NCI-H1417 (cell line): ENCODE measurements at places on chromosomes 13 and 19.

GRCh38 chr13:42803563-42804204 is 22.3 kb downstream of the FAM216B start:
- no peak for DNase-seq

DNA sequence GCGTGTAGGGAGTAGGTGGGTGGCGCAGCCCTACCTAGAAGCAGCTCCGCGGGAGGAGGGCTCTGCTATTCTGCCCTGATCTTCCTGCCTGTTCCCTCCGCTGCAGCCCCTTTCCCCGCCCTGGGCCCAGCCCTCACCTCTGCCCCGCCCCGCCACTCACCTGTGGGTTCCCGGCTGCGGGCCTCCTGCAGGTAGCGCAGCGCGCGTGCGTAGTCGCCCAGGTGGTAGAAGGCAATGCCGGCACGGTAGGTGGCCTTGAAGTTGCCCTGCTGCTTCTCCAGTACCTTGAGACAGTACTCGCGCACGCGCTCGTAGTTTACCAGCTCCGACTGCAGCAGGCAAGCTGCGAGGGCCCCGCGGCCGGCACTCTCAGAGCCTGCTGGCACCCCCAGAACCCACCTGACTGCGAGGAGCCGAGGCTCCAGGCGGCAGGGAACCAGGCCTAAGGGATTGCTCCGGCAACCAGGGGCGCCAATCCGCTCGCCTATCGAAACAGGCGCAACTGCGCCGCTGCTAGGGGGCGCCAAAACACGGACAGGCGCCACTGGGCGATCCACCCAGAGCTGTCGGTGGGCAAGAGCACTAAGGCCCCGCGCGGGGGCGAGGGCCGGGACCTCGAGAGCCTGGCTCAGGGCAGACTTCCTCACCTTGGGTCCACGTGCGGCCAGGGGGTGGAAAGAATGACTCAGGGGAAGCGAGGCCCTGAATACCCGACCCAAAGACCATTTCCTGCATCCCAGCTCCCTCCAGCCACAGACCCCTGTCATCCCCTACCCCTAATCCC is 965 bp downstream of the TTC9B start:
- peak; percentile 88 for DNase-seq

DNA sequence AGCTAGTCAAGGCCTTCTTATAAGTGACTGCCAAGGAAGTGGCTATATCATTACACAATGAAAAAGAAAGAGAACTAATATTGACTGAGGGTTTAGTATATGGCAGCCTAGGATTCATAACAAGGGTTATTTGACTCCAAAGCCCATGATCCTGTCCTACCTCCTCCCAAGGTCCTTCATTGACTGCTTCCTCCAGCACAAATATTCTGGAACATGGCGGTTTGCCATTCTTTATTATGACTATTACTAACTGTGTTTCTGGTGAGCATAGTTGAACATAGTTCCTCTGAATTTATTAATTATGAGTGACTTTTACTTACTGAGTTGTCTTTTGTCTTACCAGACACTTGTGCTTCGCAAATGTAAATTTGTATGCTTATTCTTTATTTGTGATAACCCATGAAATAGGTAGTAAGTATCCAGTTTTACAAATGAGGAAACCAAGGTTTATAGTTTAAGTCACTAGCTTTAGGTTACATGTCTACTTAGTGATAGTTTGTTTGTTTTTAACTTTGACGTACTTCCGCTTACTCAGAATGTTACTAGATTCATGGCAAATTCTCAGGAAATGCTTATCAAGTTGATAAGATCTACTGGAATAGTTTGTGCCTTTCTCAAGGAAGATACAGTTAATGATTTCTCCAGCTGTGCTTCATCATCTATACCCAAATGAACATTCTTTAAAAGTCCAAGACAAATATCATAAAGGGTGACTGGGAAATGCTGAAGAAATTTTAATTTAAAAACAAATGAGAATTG is 15.5 kb upstream of the DCLK1 start:
- DNase-seq: no peak

DNA sequence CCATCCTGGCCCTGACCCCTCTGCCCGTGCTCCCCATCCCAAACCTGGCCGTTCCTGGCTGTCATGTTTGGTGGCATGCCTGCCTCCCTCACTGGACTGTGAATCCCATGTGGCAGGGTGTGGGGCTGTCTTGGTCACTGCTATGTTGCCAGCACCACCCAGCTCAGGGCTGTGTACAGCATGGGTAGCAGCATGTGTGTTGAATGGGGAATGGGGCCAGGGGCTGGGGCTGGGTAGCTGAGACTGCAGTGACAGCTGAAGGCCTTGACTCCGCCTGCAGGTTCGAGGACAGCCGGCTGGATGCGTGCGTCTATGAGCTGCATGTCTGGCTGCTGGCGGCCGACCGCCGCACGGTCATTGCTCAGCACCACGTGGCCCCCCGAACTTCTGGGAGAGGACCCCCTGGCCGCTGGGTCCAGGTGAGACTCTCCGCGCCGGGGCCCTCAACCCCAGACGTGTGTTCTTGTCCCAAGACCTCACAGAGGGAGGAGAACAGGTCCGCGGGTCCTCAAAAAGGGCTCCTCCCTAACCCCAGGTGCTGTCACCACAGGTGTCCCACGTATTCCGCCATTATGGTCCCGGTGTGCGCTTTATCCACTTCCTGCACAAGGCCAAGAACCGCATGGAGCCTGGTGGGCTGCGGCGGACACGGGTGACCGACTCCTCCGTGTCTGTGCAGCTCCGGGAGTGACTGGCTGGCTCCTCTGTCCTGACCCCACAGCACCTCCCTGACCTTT is 3.5 kb downstream of the NCCRP1 start:
- no peak for DNase-seq

- DNase-seq: no peak
Observed at GRCh38 chr19:28553005-28553404, 659.9 kb downstream of the UQCRFS1 start.

GRCh38 chr19:18252370-18252717 is 21.9 kb downstream of the IQCN start:
- DNase-seq: no peak

DNA sequence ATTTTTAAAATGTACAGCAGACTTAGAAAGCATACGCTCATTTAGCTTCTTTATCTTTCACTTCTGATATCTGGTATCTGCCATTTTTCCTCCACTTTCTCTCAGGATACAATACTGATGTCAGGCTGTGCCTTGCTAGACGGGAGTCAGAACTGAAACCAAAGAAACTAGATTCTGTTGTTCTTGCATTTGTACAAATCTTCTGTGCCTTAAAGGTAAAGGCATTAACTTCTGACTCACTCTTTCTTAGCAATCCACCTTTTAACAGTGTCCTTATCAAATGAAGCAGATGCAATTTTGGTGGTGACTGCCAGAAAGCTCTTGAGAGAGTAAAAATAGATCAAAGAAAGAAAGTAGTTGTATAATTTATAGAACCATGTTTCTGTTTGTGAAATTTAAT is 370.4 kb downstream of the PCDH20 start:
- no peak for DNase-seq

DNA sequence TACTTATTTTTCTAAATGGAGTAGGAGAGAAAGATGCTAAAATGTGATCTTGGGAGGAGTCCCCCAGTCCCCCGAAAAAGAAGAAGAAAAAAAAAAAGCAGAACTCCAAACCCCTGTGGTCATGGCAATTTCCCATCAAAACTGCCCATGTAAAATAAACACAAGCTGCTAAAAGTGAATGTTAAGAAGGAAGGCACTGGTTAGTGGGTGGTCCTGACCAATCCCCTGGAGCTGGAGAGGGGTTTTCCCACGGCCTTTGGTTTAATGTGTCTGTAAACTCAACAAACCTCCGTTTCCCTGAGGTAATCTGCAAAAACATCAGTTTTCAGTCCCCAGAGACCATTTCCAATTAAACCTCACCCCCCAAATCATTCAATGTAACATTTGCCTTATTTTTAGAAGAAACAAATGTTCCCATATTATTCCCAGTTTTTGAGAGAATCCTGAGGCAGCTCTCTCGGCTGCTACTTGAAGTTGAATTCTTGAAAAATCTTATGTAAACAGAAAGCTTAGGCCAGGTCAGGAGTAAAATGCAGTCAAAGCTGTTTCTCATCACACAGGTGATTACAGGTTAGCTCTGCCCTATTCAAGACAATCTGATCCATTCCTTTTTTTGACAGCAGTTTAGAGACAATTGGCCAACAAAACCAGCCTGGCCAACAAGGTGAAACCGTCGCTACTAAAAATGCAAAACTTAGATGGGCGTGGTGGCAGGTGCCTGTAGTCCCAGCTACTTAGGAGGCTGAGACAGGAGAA is 17.0 kb downstream of the RAB3D start:
- DNase-seq: no peak

- DNase-seq: peak; percentile 87
Observed at GRCh38 chr19:6056801-6057650, 53.3 kb downstream of the RFX2 start.

DNA sequence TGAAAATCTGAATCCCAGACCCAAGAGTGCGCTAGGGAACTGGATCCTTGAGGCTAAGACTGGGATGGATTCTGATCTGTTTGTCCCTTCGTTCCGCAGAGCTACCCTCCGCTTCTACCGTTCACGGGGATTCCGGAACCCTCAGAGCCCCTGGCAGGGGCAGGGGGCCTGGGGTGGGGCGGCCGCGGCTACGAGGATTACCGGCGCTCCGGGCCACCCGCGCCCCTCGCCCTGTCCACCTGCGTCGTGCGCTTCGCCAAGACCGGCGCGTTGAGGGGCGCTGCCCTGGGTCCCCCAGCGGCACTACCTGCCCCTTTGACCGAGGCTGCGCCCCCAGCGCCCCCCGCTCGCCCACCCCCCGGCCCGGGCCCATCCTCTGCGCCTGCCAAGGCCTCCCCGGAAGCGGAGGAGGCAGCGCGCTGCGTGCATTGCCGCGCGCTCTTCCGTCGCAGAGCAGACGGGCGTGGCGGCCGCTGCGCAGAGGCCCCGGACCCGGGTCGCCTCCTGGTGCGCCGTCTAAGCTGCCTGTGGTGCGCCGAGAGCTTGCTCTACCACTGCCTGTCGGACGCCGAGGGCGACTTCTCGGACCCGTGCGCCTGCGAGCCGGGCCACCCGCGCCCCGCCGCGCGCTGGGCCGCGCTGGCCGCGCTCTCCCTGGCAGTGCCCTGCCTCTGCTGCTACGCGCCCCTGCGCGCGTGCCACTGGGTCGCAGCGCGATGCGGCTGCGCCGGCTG is 7.1 kb downstream of the SPRED3 start:
- DNase-seq: no peak

DNA sequence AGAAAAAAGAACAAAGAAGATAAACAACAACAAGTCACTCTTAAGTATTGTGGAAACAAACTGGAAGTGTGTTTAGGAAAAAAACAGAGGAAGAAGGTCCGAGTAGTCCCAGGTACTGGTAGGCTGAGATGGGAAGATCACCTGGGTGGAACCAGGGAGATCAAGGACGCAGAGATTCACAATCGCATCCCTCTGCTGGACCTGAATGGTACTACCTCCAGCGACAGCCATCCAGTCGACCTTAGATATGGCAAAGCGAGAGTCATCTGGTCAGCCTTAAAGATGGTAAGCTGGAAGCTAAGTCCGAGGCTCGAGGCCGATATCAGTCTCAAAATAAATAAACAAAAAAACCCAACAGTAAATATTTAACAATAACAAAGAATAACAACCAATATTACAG is 44.9 kb upstream of the ZNF91 start:
- DNase-seq: peak; percentile 5

- no peak for DNase-seq
Observed at GRCh38 chr13:67258482-67258881, 28.3 kb upstream of the PCDH9 start.

DNA sequence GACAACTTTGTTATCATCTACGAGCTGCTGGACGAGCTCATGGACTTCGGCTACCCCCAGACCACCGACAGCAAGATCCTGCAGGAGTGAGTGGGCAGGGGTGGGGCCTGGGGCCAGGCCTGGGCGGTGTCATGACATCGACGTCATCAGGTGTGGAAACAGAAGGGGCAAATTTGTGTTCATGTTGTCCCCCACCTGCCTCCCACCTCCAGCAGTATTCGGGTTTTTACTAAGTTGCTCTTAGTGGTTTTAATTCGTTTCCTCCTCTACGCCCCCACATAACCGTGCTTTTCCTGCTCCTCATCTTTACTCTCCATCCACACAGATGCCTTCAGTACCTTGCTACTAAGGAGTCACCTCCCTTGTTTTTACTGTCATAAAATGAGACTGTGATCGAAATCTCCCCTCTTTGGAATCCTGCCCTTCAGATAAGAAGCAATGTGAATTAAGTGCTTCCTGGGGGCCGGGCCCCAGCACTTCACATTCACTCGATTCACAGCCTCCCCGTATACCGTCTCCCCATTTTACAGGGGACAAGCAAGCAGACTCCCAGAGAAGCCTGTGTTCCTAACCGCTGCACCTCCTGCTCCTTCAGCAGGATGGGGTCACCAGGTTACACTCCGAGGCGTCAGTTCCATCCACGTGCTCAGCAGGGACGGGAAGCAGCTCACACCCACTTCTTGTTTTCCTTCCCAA is 10.5 kb downstream of the AP1M1 start:
- no peak for DNase-seq

- DNase-seq: no peak
Observed at GRCh38 chr13:42544246-42544926, 29.6 kb upstream of the TNFSF11 start.

DNA sequence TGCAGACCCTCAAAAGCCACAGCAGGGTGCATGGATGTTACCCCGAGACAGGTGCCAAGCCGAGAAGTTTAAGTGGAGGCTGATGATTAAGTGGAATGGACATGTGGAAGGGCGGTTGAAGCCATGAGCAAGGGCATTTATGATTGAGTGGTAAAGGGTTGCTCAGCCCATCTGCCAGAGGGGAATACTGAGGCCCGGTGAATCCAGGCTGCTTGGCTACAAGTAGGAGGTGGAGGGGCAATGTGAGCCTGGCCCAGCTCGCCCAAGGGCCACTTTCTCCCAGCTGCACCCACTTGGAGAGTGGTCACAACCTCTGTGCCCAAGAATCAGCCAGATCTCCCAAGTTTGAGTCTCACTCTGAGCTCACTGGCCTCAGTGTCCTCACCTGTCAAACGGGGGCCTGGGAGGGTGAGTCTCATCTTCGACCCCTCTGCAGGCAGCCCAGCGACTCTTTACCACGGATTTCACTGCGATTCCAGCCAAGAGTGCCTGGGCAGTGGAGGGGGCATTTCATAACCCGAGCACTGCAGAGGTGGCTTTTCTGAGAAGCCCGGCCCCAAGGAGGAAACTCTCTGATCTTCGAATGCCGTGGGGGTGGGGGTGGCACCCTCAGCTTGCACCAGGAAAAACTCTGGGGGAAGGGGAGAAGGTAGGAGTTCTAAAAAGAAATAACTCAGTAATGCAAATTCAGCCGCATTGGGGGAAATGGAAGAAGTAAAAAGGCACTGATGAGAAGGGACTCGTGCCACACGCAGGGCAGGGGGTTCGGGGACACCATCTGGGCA is 62.9 kb upstream of the KLF2 start:
- DNase-seq: no peak

DNA sequence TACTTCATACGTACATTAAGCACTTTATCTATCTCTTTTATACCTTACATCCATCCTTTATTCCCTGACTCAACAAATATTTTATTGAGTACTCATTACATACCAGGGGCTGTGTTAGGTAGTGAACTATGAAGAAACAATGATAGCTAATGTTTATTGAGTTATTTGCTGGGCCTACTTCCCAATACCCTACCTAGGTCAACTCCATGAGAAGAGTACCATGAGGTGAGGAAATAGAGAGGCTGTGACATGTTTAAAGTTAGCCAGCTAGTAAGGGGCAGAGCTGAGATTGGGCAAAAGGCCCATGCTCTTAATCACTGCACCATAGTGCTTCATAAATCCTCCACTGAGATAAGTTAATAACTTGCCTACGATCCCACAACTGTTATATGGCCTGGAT is 79.9 kb downstream of the FREM2 start:
- DNase-seq: no peak

- DNase-seq: peak; percentile 56
Observed at GRCh38 chr19:49340069-49340864, 5.1 kb downstream of the CD37 start.

- DNase-seq: no peak
Observed at GRCh38 chr19:23101241-23101640, 15.6 kb upstream of the ZNF730 start.

GRCh38 chr13:75769141-75769905 is 133.2 kb downstream of the LMO7 start:
- DNase-seq: peak; percentile 40
